ENCODE measurements at places on chromosomes 2 and 18.

- no peak for DNase-seq
These were observed 1024.1 kb upstream of the KLHL29 start for GRCh38 chr2:22360735-22361374.

DNA sequence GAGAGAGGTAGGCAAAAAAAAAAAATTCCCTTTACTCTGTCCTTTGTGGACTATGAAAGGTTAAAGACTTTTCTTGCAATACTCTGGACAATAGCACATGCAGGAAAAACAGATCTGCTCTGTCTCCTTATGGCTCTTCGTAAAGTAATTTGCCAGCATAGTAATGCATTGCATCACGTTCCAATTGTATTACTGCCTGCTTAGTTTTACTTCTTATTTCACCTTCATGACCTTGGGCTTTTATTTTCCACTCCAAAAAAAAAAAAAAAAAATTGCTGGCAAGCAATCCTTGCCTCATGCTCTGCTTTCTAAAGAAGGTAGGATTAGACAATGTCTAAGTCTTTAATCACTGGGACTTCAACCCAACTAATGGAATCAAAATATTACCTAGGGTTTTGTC is 1802.7 kb downstream of the SUCLG1 start:
- DNase-seq = no peak

DNA sequence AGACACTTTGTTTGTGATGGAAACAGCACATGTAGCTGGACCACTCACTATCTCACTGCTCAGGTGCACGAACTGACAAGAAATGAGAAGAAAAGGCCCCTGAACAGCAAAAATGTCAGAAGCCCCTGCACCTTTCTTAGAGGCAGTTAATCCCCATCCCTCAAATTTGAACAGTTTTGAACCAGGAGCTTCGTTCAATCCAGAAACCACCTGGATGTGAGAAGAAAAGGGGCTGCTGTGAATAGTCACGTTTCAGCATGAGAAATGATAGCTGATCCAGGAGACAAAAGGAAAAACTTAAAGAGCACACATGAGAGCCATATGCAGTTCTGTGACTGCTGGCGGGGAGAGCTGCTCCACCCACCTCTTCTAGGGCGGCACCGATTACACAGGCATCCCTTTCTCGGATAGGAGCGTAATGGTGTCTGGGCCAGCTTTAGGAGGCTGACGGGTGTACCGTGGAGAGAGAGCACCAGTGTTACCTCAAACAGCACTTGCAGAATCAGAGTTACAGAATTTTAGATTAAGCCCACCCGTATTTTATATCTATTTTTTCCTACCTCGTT is 117.0 kb upstream of the EML6 start:
- no peak for DNase-seq

DNA sequence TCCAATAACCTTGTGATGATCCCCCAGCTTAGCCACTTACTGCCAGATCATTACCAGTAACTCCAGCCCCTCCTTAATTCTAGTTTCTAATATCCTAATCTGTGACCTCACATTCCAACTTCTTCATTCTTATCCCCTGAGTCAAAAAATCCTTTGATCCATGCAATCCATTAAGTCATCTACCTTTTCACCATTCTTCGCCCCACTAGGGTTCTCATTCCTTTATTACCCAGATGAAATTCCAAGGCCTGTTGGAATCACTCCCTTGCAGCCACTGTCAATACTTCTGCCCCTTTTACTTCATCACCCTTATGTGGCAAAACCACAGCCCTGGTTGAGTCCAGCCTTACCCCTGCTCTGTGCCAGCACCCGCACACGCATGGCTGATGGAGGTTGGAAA is 20.3 kb upstream of the IL36G start:
- DNase-seq = no peak

- no peak for DNase-seq
These were observed 114.3 kb downstream of the MGAT5 start for GRCh38 chr2:134368009-134368817.

- DNase-seq = no peak
These were observed 221.5 kb upstream of the LYPD1 start for GRCh38 chr2:132891498-132891897.

DNA sequence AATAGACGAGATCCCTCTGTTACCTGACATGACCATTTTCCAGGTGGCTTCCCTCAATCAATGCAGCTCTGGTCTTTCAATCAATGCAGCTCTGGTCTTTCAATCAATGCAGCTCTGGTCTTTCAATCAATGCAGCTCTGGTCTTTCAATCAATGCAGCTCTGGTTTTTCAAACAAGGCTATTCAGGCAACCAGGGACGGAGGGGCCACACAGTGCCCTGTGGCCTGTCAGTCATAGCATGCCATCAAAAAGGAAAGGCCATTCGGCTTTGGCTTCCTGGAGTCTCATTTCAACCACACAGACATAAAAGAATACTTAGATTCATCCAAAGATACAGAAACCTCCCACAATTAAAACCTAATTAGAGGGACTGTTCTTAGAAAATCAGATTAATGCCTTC is 13.3 kb downstream of the MPP4 start:
- DNase-seq = no peak

DNA sequence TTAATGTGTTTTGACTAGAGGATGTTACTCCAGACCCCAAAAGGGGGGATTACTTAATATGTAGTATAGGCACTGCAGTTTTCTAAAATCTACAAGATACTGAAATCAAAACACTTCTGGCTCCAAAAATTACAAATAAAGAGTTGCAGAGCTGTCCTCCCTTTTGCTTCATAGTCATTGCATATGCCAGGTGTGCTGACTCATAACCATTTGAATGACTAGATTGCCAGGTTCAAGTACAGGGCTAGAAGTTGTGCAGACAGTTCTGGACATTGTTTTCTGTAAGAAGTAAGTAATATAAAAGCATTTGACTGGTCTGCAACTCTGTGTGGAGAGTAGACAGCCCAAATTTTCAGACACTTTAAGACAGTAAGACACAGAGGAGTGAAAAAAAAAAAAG is 6.7 kb downstream of the CWC22 start:
- no peak for DNase-seq

GRCh38 chr18:71630696-71631095 is 913.4 kb downstream of the CBLN2 start:
- no peak for DNase-seq

DNA sequence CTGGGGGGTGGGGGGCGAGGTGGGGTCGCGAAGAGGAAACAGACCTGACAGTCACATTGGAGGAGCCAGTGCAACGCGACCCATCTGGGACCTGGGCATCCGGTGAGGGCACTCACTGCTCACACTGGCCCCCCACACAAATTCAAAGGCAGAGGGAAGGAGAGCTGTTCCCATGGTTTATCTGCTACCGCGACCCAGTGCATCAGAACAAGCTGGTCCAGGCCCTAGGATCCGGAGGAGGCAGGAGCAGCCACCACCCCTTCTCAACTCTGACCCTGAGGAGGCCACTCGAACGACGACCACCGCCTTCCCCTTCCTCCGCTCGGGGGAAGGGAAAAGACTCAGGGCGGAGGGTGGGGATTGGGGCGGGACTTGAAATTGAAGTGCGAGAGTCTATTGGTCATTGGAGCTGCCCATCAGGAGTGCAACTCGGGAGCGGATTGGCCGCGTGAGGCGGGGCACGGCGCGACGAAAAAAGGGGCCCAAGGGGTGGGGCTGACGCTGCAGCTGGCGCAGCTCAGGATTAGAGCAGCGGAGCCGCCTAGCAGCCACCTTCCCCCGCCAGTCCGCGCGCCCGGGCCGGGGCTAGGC is at the start of gene CDK5R2:
Gene CDK5R2 (plus strand): TSS at position 526 of the 591 bp plus-strand sequence. CDS start 155 bp downstream, outside the sequence.
- DNase-seq = peak; percentile 24

GRCh38 chr2:127415593-127416505 is 2.4 kb upstream of the PROC start:
- peak; percentile 76 for DNase-seq

- no peak for DNase-seq
These were observed 63.4 kb downstream of the MYO5B start for GRCh38 chr18:50131591-50131990.

DNA sequence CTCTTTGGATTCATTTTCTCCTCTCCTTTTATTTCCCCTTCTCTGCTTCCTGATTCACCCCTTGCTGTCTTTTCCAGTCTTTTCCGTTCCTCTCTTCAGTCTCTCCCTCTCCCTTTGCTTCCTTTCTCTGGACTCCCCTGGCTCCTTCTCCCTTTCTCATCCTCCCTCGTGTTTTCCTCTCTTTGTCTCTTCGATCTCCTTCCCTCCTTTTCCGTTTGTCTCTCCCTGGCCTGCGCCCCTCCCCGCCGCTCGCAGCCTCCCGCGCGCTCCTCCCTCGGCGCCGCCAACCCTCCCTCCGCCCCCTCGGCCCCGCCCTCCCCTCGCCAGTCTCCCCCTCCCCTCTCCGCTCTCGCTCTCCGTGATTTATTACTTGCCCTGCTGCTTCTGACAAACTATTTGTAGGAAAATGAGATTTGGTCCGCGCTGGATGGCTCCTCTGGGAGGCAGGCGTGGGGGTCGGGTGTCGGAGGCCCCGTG is 46.0 kb upstream of the PAX8 start:
- peak; percentile 2 for DNase-seq

- DNase-seq = no peak
These were observed 27.0 kb downstream of the TFPI start for GRCh38 chr2:187527262-187527661.

- no peak for DNase-seq
These were observed 66.1 kb downstream of the EXOC6B start for GRCh38 chr2:72759755-72760154.

DNA sequence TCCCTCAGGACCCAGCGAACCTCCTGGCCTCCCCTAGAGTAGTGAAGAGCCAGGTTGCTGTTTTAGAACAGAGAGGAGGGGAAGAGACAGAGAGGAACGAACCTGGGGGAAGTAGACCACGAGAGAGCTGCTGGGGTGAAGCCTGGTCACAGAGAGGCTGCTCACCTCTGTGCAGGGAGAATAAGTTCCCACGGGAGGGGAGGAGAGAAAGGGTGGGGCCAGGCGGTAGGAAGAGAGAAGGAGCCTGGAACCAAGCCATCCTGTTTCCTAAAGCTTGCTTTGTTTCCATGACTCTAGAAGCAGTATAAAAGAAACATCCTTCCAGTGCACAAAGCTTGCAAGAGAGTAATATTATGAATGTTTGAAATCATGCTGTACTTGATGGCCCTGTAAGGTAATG is 147.9 kb downstream of the MYT1L start:
- no peak for DNase-seq

DNA sequence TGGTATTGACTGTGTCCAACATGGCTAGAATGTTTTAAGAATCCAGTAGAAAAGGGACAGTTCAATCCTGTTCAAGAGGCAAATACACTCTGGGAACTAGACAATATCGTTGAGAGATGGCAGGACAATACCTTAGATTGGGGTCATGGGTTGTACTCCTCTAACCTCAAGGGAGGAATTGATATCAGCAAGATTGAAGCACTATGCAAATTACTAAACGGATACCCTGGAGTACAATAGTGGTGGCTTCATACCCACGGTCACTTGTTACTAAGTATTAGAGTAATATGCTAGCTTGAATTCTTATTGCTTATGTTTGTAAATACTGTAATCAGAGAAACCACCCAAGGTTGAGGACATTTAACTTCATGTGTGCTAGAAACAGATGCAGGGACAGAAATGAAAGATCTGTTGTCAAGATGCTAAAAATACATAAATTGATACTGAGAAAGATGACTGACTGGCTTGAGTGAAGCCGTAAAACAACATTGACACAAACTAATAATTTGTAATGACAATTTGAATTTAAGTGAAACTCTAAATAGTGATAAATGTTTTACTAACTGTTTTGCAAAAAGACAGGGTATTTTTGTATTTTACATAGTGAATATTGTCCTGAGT is 73.3 kb downstream of the KCNJ3 start:
- no peak for DNase-seq

DNA sequence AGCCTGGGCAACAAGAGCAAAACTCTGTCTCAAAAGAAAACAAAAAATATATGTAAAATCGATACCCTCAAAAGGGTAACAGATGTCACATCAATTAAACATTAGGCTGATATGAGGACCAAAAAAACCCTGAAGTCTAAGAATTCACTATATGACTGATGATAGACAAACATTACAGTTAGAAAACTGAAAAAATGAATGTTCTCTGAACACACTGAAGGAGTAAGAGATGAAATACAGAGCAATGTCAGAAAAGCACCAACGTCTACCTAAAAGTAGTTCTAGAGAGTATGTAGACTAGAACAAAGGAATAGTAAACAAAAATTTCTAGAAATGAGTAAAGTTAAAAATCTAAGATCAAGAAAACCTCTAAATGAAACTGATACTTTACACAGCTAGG is 81.9 kb downstream of the SLC66A3 start:
- no peak for DNase-seq

GRCh38 chr2:46535360-46535759 is 56.0 kb downstream of the TMEM247 start:
- DNase-seq = no peak

GRCh38 chr2:148209603-148210002 is 188.7 kb downstream of the MBD5 start:
- DNase-seq = no peak

DNA sequence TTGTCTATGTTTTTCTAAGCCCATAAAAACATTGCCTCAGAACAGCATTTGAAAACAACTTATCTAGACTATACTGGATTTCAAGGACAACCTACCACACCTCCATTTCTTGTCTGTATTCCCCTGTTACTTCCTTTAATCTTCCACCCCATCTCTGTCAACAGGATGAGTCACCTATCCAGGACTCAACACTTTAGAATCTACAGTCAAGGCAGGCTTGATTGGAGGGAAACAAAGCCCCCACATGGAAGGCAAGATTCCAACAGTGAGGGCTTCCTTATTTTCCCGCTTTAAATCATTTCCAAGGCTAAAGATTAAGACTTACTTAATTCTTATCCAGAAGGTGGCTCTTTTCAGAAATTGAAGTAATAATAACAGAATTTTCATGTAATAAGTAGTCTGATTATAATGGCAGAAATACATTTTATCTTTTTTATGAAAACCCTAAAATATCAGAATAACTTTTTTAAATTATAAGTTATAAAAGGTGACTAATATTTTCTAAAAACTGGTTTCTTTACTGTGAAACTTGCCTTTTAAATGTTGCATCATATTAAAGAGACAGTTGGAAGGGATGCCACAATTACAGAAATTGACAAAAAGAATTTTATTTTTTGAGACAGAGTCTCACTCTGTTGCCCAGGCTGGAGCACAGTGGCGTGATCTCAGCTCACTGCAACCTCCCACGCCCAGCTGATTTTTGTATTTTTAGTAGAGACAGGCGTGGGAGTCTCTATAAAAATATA is 138.7 kb upstream of the CCDC150 start:
- DNase-seq = no peak

- DNase-seq = no peak
These were observed 44.2 kb upstream of the DSC1 start for GRCh38 chr18:31206787-31207381.

- no peak for DNase-seq
These were observed 244.6 kb upstream of the RND3 start for GRCh38 chr2:150732064-150732463.

Data from activated T-helper 1 cell treated with Interleukin-2 at 50 U/mL for 16 hours (primary cell).